Fibroblast of mammary gland (primary cell): ENCODE measurements at places on chromosomes 5 and 9.

GRCh38 chr9:77370064-77370463 lies 192.7 kb downstream of the VPS13A start:
- DNase-seq, result no peak

DNA sequence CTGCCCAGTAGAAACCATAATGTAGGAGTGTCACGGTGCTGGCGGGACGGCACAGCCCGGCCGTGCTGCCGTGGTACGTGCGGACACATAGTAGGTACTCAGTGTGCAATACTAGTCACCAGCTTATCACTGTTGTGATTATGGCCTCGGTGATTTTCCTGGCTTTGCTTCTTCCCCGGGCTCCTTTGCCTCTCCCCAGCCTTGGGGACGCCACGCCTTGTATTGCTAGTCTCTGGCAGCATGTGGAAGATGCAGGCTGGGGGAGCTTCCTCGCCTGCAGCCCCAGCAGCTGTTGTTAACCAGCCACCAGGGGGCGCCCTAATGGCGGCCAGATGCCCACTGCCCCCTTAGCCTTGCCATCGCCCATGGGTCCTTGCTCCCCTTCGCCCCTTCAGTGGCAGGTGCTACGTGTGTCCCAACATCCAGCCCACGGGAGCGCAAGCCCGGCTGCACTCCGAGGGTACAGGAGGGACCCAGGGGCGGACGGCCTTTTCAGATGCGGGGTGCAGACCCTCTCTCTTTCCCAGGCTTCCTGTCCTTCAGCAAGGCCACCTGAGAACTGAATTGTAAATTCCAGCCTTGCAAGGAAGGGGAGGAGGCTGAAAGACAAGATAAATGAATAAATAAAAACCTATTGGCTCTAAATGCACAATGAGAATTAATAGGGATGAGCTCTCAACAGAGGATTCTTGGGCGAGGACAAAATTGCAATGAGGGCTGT lies 8.0 kb downstream of the NTNG2 start:
- peak; percentile 46 for DNase-seq

DNA sequence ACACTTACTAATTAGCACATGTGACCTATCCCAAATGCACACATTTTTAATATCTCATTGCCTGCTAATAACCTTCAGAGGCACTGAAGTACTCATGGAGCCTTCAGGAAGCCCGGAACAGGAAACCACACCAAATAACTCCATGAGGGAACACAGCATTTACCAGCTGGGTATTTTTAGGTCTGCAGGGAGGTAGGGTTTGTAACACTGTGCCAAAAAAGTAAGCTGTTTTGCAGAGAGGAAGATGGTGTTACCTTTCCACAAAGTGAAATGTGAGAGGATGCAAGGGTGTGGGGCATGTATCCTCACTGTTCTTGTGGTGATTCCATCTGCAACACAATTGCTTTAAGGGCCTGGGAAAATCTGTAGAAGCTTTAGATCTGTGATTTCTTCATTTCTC lies 64.4 kb downstream of the NUDT12 start:
- DNase-seq, result no peak

GRCh38 chr5:58183786-58184085 lies 276.1 kb downstream of the PLK2 start:
- no peak for DNase-seq

DNA sequence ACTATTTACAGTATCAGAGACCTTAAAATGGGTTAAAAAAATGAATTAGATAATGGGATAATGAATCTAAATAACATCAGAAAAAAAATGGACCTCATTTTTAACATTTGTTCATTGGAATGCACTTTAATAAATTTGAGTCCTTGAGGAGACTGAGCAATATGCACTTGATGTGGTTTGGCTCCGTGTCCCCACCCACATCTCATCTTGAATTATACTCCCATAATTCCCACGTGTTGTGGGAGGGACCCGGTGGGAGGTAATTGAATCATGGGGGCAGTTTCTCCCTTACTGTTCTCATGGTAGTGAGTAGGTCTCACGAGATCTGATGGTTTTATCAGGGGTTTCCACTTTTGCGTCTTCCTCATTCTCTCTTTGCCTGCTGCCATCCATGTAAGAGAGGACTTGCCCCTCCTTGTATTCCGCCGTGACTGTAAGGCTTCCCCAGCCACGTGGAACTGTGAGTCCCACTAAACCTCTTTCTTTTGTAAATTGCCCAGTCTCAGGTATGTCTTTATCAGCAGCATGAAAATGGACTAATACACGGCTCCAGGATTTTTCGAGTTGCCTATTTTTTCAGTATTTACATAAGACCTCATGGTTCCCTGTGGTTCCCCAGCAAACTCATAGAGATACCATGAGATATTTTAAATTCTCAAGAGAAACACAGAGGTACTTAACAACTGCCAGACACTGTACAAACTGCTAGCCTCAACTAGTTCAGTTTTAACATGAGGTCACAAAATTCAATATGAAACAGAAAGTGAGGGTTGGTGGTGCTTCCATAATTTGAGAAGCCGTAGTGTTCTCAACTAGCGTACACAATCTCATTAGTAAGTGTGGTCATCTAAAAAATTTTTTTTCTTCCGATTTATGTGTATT lies 128.3 kb downstream of the TLE1 start:
- DNase-seq, result peak; percentile 48

- no peak for DNase-seq
Measured at GRCh38 chr5:95110118-95110517, 174.8 kb downstream of the MCTP1 start.

DNA sequence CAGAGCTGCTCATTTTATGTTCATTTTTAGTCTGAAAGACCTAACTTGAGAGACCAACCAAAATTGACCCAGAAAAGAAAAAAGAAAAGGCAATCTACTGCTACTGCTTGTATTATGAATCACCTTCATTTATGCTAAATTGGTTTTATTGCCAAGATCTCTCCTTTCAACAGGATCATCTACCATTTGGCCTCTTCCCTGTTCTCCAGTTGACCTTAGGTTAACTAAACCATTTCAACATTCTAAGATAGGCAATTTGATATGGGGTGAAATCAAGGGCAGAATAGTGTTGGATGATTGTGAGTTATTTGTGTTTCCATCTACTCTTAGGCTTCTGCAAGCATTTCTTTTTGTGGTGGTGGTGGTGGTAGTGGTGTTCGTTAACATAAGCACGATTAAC lies 48.3 kb upstream of the POU4F3 start:
- DNase-seq, result peak; percentile 7

DNA sequence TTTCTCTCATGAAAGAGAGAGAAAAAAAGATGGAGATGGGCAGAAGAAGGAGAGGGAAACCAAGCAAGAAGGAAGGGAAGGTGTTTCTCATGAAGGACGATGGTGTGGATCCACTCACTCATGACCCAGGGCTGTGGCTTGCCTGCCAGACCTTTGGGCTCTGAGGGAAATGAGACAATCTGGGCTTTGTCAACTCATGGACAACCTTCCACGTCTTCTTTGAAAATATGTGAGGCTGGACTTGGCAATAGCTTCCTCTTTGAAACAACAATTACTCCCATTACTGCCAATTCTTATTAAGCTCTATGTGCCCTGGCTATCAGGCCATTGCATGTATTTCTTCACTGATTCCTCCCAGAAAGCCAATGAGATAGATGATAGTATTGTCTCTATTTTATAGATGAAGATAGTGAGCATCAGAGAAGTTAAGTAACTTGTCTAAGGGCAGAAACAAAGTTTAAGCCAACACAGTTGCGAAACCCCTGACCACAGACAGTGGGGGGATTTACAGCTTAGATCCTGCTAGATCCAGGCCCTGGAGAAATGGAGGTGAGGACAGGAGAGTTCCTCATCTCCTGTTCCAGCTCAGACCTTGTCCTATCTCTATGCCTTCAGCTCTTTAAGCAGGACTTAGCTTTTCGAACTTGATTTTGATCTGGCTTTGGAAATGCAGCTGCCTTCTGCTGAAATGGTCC lies 132.4 kb downstream of the GCNT1 start:
- peak; percentile 79 for DNase-seq

DNA sequence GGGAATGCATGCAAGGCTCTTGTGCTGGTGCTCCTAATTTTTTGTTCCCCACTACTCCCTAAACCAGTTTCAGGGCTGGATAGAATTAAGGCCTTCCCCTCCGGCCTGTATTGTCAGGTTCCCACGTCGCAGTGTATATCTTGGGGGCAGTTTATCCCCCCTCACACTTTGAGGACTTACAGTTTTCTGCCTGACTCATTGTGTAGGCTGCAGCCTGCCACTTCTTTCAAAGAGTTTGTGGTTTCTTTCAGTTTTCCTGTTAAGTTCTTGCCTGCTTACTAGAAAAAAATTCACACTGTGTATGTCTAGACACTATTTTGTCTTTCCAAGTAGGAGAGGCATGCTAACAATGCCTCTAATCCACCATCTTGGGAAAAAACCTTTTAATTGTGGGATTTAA lies 28.4 kb upstream of the BTNL3 start:
- DNase-seq, result no peak

GRCh38 chr5:139272471-139273321 lies 20.8 kb upstream of the MATR3 start:
- DNase-seq, result peak; percentile 44

GRCh38 chr9:95508968-95509850 lies 7.6 kb downstream of the PTCH1 start:
- DNase-seq, result peak; percentile 88

- DNase-seq, result no peak
Measured at GRCh38 chr5:61720829-61721228, 388.8 kb downstream of the ZSWIM6 start.

GRCh38 chr5:97854871-97855762 lies 672.1 kb upstream of the RIOK2 start:
- DNase-seq, result peak; percentile 59

DNA sequence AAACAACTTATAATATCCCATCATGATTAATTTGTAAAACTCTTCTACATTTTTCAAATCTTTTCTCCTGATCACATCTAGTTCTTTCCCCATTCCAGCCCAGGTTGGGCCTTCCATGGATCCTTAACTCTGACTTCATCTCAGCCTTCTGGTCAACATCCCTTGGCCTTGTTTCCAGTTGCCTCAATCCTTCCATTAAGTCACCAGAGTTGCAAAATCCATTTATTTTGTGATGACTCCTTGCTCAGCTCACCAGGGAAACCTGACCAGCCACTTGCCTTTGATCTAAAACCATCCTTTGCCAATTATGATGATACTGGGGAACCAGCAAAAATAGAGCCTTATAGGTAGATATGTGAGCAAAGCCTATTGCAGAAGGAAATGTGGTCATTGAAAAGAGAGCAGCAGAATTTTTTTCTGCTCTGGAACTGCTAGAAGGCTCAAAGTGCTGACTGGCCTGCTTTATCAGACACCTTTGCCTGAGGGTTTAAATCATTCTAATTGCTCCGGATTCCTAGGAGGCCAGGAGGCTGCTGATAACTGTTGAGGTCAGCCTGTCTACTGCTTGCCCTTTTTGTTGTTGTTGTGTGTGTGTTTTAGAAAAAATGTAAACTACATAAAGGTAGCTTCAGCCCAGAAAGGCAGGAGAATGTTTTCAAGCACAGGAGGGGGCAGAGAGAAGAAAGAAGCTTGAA lies 512.2 kb upstream of the GRIA1 start:
- no peak for DNase-seq

DNA sequence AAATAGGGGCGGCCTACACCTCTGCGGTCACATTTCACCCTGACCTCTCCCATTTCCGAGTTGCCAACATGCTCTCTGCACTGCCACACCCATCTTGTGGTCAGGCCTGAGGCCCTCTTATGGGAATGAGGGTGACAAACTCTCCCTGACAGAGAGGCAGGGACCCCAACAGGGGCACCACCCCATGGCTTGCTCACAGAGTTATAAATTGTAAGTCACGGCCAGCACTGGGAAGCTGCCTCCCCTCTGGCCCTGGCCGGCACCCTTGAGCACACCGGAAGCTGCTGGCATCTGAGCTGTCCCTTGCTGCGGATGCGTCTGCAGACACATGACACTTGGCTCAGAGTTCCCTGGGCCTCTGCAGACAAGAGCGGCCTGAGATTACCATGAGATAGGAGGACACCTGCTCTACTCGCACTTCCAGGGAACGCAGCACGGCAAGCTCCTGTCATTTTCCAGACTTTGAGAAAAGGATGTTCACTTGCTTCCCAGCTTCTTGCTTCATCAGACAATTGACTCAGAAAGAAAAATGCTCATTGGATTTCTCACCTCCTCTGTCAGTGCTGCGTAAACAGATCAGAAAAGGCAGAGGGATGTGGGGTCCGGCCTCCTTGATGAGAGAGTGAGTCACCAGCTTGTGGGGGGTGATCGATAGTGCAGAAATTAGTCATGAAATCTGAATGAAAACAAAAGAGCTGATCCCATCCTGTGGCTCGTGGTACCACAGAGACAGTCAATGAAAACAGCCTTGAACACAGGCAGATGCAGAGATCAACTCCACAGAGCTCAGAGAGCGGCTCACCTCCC lies 269.8 kb downstream of the SYK start:
- DNase-seq, result peak; percentile 99

DNA sequence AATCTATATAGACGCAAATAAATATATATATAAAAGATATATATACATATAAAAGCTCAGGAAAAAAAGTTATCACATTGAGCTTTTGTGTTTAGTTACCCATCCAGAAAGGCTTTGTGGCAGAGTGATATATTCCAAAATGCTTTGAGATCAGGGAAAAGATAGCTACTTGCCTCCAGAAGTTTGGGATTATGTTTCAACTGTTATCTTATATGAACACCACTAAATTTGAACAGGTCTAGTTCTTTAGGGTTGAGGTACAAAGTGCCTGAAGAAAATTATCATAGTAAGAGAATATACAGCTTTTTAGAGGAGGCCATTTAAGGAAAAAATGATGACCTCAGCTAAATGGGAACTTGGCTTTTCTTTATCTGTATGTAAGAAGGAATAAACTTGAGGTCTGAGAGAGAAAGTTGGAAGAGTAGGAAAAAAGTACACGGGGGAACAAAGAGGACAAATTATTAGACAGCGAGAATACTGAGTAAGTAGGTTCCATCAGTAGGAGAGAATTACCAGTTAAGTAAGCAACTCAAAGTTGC lies 2.4 kb downstream of the ERP44 start:
- no peak for DNase-seq

DNA sequence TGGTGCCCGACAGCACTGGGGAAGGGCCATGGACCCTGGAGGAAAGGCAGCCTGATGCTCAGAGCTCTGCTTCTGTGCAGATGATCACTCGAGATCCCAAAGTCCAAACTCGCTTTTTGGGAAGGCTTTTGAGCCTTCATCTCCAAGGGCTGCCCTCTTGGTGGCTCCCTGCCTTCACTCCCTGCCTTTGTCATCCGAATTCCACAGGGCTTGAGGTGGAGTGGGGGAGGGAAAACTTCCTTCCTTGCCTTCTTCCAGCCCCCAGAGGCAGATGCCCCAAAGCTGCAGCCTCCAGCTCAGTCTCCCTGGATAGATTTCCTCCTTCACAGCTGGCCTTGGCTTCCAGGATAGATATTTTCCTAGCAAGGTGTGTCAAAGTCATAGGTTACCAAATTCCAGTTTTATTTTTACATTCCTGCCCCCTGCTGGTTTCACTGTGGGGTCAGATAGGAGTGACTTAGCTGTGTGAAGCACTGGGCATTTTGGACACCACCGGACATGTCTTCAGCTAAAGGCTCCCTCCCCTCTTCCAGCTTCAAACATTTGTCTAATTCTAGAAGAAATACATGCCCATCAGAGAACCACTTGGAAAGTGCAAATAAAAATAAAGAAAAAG lies 268.2 kb downstream of the HSPA4 start:
- no peak for DNase-seq

GRCh38 chr9:116842658-116843057 lies 155.6 kb downstream of the TRIM32 start:
- no peak for DNase-seq

GRCh38 chr5:165981671-165982070 lies 2309.8 kb upstream of the WWC1 start:
- no peak for DNase-seq

GRCh38 chr9:121280715-121281613 lies 13.0 kb downstream of the GSN start:
- DNase-seq, result no peak
